K562 (cell line): ENCODE measurements at places on chromosomes 16 and 17.

- DNase-seq = no peak
These were observed 396.8 kb downstream of the NPIPA8 start for GRCh38 chr16:17939723-17940122.

DNA sequence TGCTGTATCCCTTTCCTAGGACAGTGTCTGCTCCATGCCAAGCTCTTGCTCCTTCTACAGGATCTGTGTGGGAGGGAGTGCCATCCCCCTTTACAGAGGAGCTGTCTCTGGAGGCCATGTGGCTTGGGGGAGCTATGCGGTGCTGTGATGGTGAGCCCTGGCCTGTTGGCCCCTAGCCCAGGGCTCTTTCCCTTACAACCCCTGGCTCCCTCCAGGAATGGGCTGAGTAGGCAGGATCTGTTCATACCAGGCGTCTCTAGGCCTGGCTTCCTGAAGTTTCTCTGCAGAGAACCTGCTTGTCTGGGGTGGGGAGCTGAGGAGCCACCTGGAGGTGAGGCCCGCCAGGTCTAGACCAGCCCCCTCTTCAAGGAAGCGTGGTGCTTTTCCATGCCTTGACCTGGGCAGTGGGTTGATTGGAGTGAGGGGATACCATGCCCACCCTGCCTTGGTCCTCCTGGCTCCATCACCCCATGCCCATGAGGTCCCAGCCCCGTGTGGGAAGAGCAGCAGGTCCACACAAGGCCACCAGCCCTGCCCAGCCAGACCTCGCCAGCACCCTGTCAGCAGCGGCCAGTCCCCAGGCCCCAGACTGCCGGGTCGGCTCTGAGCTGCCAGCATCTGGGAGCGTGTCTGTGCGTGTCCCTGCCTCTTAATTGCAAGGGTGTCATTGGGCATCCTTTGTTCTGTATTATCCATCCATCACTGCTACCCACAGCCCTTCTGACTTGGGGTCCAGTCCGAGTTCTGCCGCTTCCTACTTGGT lies 14.7 kb downstream of the LLGL2 start:
- no peak for DNase-seq

- DNase-seq = no peak
These were observed 423.2 kb upstream of the C16orf82 start for GRCh38 chr16:26643519-26643918.

- no peak for DNase-seq
These were observed 11.6 kb downstream of the ZFPM1 start for GRCh38 chr16:88464447-88465318.

GRCh38 chr16:23055481-23055880 lies 93.8 kb downstream of the USP31 start:
- DNase-seq = no peak

GRCh38 chr17:14199601-14200000 lies 37.1 kb downstream of the CDRT15 start:
- DNase-seq = no peak

GRCh38 chr17:29240477-29240876 lies 6.2 kb upstream of the CRYBA1 start:
- DNase-seq = no peak
